ENCODE measurements at places on chromosomes 12 and 14.

DNA sequence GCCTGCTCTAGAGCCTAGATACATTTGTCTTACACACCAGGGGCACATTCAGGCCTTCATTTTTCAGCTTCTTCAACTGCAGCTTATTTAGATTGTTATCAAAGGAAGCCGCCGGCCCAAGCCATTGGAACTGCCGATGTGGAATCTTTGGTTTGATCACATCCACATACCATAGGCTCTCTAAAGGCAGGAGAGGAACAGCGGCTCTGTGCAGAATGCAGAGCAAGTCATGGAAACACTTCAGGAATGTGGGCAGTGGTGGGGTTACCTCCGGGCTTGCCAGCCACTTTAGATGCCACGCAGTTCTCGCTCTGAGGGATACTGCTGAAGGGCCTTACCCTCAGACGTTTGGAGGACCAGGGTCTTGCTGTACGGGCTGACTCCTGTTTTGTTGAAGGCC is 53.4 kb upstream of the PYGL start:
- no peak for DNase-seq

GRCh38 chr14:51168215-51168613 is 71.8 kb upstream of the TMX1 start:
- no peak for DNase-seq

- no peak for DNase-seq
Measured at GRCh38 chr14:44988694-44989093, 26.7 kb downstream of the TOGARAM1 start.

GRCh38 chr12:111014547-111014946 is 94.2 kb upstream of the MYL2 start:
- DNase-seq = no peak

DNA sequence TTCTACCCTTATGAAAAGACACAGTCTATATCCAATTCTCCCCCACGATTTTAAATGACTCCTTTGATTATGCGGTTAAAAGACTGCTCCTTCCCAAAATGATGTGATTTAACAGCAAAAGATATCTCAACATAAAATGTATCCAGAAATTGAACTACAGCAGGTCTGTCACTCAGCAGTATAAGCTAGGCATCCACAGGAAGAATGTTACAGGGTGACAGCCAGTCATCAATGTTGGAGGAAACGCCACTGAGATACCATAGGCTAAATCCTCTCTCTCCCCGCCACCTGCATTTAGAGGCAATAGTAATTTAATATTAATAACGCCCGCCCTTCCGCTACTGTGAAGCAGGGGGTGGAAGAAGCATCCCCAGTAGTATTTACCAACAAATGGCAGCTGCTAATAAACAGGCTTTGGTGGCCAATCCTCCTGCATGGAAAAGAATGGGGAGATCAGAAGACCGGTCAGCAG is 613 bp downstream of the RECQL start:
- peak; percentile 6 for DNase-seq

GRCh38 chr12:93060666-93061472 is 131.8 kb upstream of the EEA1 start:
- no peak for DNase-seq

DNA sequence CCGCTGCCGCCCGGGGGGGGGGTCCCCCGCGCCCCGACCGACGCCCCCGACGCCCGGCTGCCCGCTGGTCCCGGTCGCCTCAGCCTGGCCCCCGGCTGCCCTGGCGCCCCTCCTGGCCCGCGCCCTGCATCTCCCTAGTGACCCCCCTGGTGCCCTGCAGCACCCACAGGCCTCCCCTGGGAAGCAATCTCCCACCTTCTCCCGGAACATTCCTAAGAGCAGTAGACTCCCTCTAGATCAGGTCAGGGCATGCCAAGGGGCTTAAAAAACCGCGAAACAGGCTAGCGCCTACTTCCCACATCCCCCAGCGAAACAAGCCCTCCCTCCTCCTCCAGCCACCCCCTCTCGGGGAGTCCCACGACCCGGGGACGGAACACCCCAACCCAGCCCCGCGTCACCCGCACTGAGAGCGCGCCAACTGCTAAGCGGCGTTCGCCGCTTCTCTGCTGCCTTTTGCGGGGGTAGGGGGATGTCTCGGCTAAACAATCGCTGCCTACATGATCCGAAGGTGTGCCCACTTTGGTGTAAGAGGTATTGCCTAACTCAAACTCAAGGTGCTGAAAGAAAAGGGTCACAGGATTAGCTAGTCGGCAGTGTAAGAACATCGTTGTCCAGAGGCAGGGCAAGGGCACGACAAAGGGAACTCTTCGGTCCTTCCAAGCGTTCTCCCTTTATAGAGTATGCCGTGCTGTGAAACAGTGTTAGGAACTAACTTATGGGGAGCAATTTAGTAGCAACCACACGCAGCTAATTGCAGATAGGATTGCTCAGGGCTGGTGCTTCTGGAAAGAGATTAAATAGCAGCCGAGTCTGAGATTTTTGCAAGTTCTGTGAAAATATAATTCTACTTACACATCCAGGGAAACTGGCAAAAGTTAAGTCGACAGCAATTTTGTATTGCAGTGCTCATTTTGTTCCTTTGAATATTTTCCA is 619 bp upstream of the NTN4 start:
- no peak for DNase-seq

- DNase-seq = no peak
Measured at GRCh38 chr14:46245276-46245675, 406.3 kb downstream of the RPL10L start.

DNA sequence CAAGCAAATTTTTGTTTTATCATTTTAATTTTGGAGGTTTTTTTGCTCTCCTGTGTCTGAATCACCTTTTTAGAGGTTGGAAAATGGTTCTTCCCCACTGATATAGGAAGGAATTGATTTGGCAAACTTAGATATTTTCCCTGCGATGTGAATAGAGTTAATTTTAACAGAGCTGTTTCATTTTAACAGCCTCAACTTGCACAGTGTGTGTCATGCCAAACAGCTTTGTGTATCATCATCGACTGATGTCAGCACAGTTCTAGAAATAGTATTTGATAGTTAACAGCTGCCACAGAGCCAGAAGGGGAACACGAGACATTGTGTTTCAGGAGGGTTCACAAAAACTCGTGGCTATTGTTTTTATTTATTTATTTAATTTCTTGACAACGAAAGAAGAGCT is 243.1 kb upstream of the FOXN3 start:
- no peak for DNase-seq

GRCh38 chr14:95341115-95341514 is 21.4 kb upstream of the CLMN start:
- DNase-seq = no peak

DNA sequence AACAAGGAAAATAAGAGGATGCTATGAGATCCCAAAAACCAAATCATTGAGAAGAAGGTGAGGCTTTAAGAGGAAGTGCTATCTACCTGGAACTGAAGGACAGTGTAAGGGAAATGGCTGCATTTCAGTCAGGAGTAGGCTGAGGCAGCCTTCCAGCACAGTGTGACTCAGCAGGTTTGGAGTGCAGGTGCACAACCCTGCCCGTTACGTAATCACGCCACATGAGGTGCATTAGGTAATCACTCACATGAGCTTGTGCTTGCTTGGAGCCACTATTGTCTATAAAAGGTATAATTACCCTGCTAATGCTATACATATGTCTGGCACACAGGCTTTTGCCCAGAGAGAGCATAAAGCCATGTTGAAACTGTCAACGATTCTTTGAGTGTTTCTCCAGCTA is 74.9 kb downstream of the DIO2 start:
- DNase-seq = no peak

DNA sequence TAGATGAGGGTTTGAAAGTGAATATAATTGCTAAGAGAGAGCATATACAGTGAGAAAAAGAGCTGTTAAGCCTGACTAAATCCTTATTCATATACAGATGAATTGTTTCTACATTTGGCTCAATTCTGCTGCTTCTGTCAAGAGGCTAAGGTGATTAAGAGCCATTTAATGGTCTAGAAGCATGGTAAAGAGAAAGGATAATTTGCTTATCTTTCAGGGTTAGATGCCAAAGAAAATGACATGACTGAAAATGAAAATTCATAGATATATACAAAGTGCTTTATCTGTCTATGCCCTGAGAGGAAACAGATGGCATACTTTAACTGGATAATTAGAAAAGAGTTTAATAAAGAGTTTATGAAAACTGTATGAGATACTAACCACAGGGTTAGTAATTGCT is 834.9 kb downstream of the SLC6A15 start:
- DNase-seq = no peak

DNA sequence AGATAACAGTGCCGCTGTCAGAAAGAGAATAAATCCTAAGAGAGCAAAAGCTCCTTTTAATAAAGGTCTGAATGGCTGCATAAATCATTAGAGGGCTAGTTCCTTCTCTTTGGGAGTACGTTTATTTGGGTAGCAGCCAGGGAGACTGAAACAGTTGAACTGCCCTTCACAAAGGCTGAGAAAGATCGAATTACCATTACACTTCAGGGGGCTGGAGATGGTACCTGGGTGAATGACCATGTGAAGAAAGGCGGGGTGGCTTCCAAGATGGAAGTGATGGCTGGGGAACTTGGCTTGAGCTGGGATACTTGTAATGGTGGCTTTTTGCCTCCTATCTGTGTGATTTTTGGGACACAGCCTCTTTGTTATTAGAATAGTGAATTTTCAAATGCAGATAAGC is 1.7 kb upstream of the FGD4 start:
- DNase-seq = no peak

- DNase-seq = no peak
Measured at GRCh38 chr12:6326316-6327228, 15.3 kb downstream of the TNFRSF1A start.

DNA sequence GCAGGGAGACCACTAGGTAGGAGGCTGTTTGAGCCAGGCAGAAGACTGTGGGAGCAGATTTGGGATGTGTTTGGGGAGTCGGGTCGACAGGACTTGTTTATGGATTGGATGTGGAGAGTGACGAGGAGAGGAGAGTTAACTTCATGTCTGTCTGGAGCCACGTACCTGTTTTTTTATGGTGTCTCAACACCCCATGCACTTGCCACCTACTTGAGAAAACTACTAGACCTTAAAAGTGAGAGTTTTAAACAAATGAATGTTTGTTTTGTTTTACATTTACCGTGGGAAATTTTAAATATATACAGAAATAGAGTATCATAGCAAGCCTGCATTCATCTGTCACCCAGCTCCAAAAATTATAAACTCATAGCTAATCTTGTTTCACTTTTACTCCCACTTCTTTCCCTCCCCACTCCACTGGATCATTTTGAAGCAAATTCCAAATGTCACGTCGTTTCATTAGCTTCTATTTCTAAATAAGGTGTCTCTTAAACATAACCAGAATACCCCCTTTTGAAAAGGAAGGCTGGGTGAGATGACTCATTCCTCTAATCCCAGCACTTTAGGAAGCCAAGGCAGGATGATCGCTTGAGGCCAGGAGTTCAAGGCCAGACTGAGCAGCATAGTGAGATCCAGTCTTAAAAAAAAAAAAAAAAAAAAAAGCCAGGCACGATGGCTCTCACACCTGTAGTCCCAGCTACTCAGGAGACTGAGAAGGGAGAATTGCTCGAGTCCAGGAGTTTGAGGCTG is 136.2 kb downstream of the ANO6 start:
- no peak for DNase-seq

- no peak for DNase-seq
Measured at GRCh38 chr12:77124767-77125166, 59.4 kb upstream of the E2F7 start.

DNA sequence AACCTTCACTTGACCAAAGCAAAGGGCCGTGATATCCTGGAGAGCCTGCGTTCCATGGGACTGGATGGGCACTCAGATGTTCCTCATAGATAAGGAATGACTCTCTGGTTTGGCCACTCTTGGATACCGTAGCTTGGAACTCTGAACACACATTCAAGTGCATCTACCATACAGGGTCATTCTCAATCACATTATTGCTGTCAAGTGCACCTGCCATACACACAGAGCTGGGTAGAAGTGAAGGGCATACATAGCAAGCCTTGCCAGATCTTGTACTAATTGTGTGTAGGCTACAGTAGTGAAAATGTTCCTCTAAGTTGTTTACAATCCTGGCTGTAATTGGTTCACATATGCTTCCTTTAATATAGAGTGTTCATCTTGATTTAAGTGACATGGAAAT is 58.3 kb downstream of the PELI2 start:
- no peak for DNase-seq

GRCh38 chr12:88471331-88472045 is 108.8 kb downstream of the KITLG start:
- no peak for DNase-seq

DNA sequence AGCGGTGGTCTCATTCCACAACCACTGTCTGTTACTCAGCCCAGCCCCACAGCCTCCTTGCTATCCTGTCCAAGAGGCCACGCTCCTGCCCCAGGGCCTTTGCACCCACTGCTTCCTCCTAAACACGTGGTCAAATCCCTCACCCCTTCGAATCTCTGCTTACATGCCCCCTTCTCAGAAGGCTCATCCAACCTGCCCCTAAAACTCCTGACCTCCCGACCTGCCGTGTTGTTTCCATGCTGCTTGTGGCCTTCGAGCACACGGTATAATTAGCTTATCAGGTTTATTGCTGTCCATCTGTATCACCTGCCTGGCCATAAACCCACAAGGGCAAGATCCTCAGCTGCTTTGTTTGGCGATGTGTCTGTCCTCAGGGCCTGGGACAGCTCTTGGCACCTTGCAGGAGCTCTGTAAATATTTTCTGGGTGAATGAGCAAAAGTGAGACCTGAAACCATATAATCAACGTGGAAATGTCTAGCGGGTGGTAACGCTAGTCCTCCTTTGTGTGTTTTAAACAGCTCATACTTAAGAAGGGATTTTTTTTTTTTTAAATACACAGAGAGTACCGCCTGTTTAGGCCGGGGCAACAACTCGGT is 36.0 kb downstream of the SCARB1 start:
- DNase-seq = no peak

GRCh38 chr12:96425951-96426350 is 25.7 kb upstream of the CDK17 start:
- no peak for DNase-seq

GRCh38 chr12:2783936-2784600 is 10.7 kb upstream of the FKBP4 start:
- peak; percentile 38 for DNase-seq

All from CD4-positive, alpha-beta T cell treated with Interleukin-6 at 100 ng/mL for 8 hours (primary cell).